ENCODE measurements at places on chromosomes 4 and X.

DNA sequence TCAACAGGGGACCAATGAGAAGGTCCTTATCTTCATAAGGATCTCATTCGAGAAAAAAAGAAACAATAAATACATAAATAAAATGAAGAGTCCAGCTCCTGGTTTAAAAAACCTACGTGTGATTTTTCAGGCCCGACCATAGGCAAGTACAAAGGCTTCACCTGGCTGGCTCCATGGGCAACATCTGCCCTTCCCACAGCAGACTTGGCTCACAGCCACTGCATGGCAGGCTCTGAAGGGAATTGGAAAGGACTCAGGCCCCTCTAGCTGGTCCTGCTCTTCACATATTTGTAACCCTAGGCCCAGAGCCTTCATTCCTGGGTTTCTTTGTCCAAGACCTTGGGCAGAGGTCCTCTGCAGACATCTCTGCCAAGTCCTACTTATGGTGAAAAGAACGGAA, 228.1 kb downstream of the QDPR start:
- DNase-seq, result no peak

DNA sequence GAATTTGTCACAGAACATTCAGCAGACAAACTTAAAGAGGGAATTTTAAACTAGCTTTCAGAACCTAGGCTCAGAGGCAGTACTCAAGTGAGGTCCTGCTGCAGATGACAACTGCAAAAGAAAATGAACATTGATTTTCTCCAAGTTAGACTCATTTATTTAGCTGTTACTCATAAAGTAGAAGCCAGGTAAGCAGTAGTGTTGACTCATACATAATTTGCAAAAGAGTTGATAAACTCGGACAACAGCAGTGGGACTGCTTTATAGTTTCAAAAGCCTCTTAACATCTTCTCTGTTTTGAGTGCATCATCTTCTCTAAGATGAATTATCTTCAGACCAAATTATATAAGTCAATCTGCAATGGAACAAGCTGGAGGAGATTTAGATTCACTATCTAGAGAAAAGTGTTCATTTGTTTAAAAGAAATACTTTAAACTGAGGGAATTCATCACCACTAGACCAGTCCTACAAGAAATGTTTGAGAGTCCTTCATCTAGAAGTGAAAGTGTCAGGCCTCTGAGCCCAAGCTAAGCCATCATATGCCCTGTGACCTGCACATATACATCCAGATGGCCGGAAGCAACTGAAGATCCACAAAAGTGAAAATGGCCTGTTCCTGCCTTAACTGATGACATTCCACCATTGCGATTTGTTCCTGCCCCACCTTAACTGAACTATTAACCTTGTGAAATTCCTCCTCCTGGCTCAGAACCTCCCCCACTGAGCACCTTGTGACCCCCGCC, 49.5 kb downstream of the COQ2 start:
- DNase-seq, result no peak

DNA sequence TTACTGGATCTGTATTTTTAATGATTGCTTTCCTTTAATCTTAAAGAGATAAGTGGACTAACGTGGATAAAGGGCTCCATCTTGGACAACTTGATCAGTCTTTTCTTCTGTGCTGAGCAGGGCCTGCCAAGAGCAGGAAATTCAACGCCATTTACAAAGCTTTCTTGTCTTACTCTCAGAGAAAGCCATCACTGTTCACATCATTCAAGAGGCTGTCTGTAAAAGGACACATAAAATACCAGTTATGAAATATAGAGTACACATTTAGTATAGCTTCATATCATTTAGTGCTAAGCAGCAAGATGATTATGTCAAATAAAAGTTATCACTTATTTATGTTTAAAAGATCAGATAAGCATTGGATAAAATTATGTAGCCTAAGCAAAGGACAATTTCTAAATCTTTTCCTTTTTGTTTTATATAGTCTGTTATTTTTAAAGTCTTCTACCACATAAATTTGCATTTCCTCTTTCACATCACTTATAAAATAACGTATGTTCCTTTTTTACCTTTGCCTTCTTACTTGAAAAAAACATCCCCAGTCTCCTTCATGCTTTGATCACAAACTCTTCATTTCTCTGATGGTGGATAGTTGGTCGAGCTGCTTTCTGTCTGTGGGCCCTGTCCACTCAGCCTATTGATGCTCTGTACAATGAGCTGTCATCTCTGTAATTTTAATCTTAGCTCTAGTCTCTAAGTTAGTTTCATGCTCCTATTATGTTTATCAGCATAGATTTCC, 2.1 kb upstream of the CCNG2 start:
- DNase-seq, result no peak

DNA sequence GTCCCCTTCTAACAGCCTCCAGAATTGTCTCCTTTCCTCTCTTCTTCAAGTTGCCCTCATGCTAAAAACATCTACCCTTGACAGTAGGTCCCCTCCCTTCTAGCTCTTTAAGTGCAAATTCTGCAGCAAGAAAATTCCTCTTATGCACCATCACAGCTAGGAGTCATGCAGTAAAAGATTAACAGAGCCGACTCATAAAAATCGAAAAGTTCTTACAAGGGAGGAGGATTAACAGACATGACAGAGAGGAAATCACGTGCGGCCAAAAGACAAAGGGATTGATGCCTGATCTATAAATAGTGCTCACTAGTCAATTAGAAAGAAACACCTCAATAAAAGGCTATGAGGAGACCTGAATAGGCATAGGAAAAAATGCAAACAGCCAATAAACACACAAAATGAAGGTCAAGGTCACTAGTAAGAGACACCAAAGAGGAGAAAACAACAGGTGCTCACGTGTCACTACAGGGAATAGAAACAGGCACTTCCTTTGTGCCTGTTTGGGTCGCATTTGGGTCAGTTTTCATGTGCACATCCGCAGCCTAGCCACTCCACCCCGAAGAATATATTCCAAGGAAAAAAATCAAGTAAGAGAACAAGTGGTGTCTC, 3.4 kb downstream of the RNF212 start:
- DNase-seq, result no peak

- DNase-seq, result no peak
Observed at GRCh38 chr4:6002492-6002833, 15.8 kb downstream of the C4orf50 start.

Measured in NCI-H526 (cell line).